Sigmoid colon (tissue), 7 donors: ENCODE measurements at places on chromosomes 11 and 22. TPM values are rescaled to one million over a fixed set of nuclear protein-coding genes. Genes with fewer than 3 reads are reported as not detected.

DNA sequence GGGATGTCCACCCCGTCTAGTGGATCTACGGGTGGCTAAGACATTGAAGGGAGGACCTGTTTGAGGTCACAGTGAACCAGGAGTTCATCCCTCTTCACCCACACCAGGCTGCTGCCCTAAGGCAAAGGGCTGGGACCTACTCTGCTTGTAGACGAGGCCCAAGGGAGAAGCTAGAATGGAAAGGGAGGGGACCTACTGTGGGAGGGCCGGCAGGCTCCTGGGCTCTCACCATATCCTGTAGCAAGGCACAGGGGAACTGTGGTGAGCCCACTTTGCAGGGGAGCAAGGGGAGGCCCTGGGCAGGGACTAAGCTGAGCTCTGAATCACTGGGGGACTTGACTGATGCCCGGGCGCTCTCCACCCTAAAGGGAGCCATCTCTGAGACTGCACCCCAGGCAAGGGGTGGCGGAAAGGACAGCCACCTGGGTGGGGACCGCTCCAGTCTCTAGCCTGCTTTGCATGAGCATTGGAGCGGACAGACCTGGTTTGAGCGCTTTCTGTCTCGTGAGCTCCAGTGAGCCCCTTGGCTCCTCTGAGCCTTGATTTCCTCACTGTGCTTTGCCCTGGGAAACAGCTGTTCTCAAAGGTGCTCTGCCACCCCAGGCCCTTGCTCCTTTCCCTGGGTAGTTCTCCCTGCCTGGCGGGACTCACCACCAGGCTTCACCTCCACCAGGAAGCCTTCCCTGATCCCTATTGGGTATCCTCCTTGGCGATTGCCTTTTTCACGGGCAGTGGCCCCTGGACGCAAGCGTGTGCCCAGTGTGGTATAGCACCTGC lies 24.2 kb downstream of the PARVG start:
- H3K27ac ChIP-seq: no peak overlapping the region
- H3K27me3 ChIP-seq: no peaks in the 10 kb centered on the region
- H3K36me3 ChIP-seq: no peaks in the 10 kb centered on the region

RBMXL2 gene
- total RNA-seq: not detected

DNA sequence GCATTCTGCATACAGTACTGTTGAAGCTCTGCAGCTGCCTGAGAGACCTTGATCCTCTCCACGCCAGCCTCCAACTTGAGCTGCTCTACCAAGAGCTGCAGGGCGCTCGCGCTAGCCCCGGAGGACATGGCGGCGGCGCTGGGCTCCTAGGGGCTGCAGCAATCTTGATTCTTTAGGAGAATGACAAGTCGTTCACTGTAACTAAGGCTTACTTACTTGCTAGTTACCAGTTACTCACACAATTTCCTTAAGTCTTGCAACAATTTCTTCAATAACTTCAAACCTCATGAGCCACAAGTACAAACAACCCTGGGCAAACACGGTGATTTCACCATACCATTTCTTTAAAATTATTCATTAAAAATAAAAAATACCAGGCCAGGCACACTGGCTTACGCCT lies 21.9 kb downstream of the SBF2 start:
- H3K4me3 ChIP-seq: no peak overlapping the region

GRCh38 chr11:75463106-75463774 lies 30.2 kb upstream of the KLHL35 start:
- no peak overlapping the region for H3K4me3 ChIP-seq
- no peak overlapping the region for H3K27ac ChIP-seq
- DNase-seq: no peak
- no peaks in the 10 kb centered on the region for H3K4me1 ChIP-seq

- H3K4me1 ChIP-seq: no peaks in the 10 kb centered on the region
- no peak overlapping the region for H3K4me3 ChIP-seq
- no peak for DNase-seq
- no peaks in the 10 kb centered on the region for H3K36me3 ChIP-seq
- H3K27me3 ChIP-seq: no peaks in the 10 kb centered on the region
Measured at GRCh38 chr11:129637983-129638776, 177.5 kb upstream of the TMEM45B start.

LAMTOR1 gene
- total RNA-seq: 87.2 TPM

- H3K27ac ChIP-seq: no peak overlapping the region
- DNase-seq: peak; percentile 40
- H3K36me3 ChIP-seq: no peaks in the 10 kb centered on the region
- peaks cover 51% of the 10 kb centered on the region for H3K4me1 ChIP-seq
- H3K4me3 ChIP-seq: no peak overlapping the region
- H3K27me3 ChIP-seq: no peaks in the 10 kb centered on the region
Measured at GRCh38 chr11:2691991-2692875, 7.6 kb downstream of the KCNQ1OT1 start.

DNA sequence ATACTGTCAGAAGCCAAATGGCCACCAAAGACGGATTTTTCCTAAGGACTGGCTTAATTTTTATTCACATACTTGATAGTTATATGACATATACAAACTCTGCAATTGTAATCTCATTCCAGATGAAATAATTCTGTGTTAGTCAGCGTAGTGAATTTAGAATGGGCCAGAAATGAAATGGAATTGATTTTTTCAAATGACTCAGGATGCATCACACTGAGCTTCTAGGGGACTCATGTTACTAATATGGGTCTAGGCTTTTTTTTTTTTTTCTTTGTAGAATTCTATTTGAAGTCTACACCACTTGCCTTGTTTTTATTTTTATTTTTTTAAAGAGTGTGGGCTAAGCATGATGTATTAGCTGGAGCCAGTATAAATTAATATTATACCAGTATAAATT lies 62.7 kb downstream of the SPECC1L start:
- no peak for DNase-seq
- H3K4me1 ChIP-seq: no peaks in the 10 kb centered on the region
- no peak overlapping the region for H3K27ac ChIP-seq
- no peak overlapping the region for H3K4me3 ChIP-seq
- peaks cover 78% of the 10 kb centered on the region for H3K36me3 ChIP-seq

GRCh38 chr11:123110397-123110796 lies 48.5 kb upstream of the HSPA8 start:
- H3K36me3 ChIP-seq: no peaks in the 10 kb centered on the region
- no peak overlapping the region for H3K4me3 ChIP-seq
- no peak for DNase-seq
- peak overlapping the region; percentile 59 for H3K27ac ChIP-seq
- H3K4me1 ChIP-seq: peaks cover 38% of the 10 kb centered on the region

- H3K27me3 ChIP-seq: no peaks in the 10 kb centered on the region
- H3K27ac ChIP-seq: no peak overlapping the region
- no peaks in the 10 kb centered on the region for H3K4me1 ChIP-seq
- no peaks in the 10 kb centered on the region for H3K36me3 ChIP-seq
- no peak for DNase-seq
Measured at GRCh38 chr11:78688460-78688859, 113.8 kb upstream of the NARS2 start.

DNA sequence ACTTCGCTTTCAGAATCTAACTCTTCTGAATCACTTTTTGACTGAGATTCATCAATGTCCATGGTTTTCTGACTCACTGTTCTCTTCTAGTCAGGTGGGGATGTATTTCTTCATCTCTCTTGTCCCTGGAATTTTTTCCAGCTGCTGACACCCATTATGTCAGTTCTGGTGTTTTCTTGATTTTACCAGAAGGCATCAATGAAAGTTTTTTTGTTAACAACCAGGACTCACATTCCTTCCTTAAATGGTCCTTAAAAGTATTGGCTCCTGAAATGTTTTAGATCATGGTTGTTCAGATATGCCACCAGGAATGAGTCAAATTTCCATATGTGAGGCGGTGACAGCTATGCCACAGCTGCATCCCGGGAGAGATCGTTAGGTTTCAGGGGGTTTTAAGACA lies 12.9 kb downstream of the MICAL2 start:
- peaks cover 80% of the 10 kb centered on the region for H3K4me1 ChIP-seq
- H3K27ac ChIP-seq: peak overlapping the region; percentile 98
- no peak for DNase-seq
- no peaks in the 10 kb centered on the region for H3K36me3 ChIP-seq

GRCh38 chr11:131773626-131774025 lies 403.2 kb downstream of the NTM start:
- no peak overlapping the region for H3K4me3 ChIP-seq
- H3K4me1 ChIP-seq: no peaks in the 10 kb centered on the region
- no peak for DNase-seq
- no peaks in the 10 kb centered on the region for H3K36me3 ChIP-seq
- H3K27me3 ChIP-seq: no peaks in the 10 kb centered on the region

GRCh38 chr11:117097389-117098268 lies 599 bp downstream of the SIK3 start:
- peak overlapping the region; percentile 85 for H3K4me3 ChIP-seq
- peaks cover 58% of the 10 kb centered on the region for H3K4me1 ChIP-seq
- H3K27ac ChIP-seq: peak overlapping the region; percentile 97
- H3K36me3 ChIP-seq: no peaks in the 10 kb centered on the region
- H3K27me3 ChIP-seq: no peaks in the 10 kb centered on the region

DNA sequence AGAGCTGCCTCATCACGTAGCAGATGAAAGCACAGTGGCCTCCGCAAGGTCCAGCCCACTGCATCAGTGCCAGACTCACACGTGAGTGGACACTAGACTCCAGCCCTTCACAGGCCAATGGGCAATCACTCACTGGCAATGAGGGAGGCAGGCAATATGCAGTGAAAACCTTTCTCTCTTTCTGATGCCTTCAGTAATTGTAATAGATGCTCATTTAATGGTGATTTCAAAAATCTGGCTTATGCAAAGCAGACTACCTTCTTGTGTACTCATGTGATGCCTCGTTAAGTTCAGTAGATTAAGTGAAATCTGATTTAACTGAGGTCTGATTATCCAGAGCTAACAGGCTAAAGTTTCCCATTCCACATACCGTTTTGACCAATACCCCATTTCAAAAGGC lies 546.9 kb downstream of the MIAT start:
- peaks cover 26% of the 10 kb centered on the region for H3K4me1 ChIP-seq
- H3K4me3 ChIP-seq: no peak overlapping the region

DNA sequence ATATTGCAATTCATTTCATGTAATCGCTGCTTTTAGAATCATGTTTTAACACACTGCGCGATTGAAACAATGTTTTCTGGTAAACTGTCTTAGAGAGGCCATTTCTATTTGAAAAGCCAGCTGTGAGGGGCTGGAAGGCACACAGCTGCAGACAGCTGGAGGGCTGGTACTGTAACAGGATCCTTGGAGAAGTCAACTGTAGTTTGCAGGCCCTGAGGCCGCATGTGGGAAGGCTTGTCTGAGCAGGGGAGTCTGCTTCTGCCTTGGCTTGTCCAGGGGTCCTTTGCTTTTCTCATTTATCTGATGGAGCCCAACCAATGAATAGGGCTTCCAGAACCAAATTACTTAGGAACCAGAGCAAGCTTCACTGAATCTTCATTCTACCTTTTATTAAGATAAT lies 313.5 kb downstream of the BLID start:
- peak; percentile 75 for DNase-seq
- no peaks in the 10 kb centered on the region for H3K27me3 ChIP-seq
- peaks cover 6% of the 10 kb centered on the region for H3K4me1 ChIP-seq
- no peak overlapping the region for H3K4me3 ChIP-seq
- H3K36me3 ChIP-seq: no peaks in the 10 kb centered on the region
- H3K27ac ChIP-seq: no peak overlapping the region

OR52H1 gene
- total RNA-seq: not detected

CDCA5 gene
- total RNA-seq: 7.5 TPM

PITPNB gene
- 96.1 TPM for total RNA-seq

CNTF gene
- 1.7 TPM for total RNA-seq

C1QTNF4 gene
- 6.1 TPM for total RNA-seq

CDC45 gene
- 0.14 TPM for total RNA-seq
